NCI-H524 treated with DMSO at 0.1 percent for 48 hours (cell line): ENCODE measurements at places on chromosomes 16 and 17.

DNA sequence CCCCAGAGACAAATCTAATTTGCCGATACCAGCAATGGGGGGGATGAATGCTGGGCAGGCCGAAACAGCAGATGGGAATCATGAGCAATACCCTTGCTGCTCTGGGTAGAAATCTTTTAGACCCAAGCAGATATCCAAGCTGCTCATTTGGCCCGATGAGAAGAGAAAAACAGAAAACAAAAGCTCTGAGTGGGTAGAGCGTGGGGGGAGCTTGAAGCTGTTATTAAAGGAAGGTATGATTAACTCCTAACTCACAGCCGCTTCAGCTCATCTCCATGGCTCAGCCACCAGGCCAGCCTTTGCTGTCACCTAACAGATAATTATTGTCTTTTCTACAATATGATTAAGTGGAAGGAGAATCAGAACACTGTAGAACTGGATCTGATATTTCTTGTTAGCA lies 58.3 kb downstream of the VPS35L start:
- DNase-seq = no peak

DNA sequence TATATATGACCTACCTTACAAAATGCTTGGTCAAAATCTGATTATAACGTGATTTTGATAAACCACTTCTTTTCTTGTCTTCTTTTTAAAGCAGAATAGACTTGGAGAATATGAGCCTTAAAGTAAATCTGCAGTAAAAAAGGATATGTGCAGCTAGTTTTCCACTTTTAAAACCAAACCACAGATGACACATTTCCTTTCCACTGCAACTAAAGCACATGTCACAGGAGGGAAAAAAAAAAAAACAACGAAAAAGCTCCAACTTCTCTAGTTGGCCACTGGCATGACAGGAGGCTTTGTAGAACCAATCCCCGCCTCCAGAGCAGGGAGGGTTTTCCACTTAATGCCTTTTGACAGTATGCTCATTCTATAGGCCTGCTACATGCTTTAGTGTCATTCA lies at the start of gene EVI2A:
TSS of gene EVI2A (minus strand) at position 142 of the 400 bp plus-strand sequence. CDS start 2,609 bp downstream, outside the sequence.
- DNase-seq = no peak

GRCh38 chr17:45320931-45321461 lies 4.2 kb upstream of the MAP3K14 start:
- no peak for DNase-seq

DNA sequence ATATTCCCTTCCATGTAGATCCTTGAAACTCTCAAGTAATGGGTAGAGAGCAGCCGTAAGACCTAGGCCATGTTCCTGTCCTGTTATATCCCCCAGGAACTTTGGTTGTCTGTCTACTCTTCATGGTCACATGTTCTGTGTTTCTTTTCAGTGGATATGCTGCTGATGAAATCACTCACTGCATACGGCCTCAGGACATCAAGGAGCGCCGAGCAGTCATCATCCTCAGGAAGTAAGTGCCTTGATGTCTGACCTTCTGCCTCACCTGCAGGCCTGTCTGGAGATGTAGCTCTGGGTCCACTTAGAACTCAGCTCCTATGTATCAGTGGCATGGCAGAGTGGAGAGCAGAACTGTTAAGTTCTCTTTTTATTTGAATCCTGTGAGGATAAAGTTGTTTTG lies 11.2 kb downstream of the ALKBH5 start:
- DNase-seq = no peak

GRCh38 chr17:32266051-32266388 lies 388 bp downstream of the RHBDL3 start:
- no peak for DNase-seq

- no peak for DNase-seq
Measured at GRCh38 chr16:88901718-88902337, 35.4 kb upstream of the PABPN1L start.

- no peak for DNase-seq
Measured at GRCh38 chr16:84815462-84815861, 4.3 kb upstream of the CRISPLD2 start.

GRCh38 chr17:17498606-17499301 lies 2.6 kb upstream of the RASD1 start:
- DNase-seq = no peak
